ENCODE measurements at places on chromosomes 16 and 17. TPM values are rescaled to one million over a fixed set of nuclear protein-coding genes. Genes with fewer than 3 reads are reported as not detected.

The CMTM1 gene
- polyA plus RNA-seq: not detected

The ATXN2L gene
- polyA plus RNA-seq: 51.9 TPM

The AANAT gene
- 0.18 TPM for polyA plus RNA-seq

The TCAP gene
- 2.3 TPM for polyA plus RNA-seq

The ZNF597 gene
- 0.95 TPM for polyA plus RNA-seq

The ARHGAP44 gene
- 2.3 TPM for polyA plus RNA-seq

The C17orf67 gene
- 2.6 TPM for polyA plus RNA-seq

The ZNF469 gene
- polyA plus RNA-seq: 0.30 TPM

The NPIPA2 gene
- polyA plus RNA-seq: not detected

The NUP88 gene
- polyA plus RNA-seq: 71.2 TPM

The TPSB2 gene
- polyA plus RNA-seq: 58.7 TPM

The PIMREG gene
- 0.45 TPM for polyA plus RNA-seq

The CYB561 gene
- polyA plus RNA-seq: 36.8 TPM

The CX3CL1 gene
- polyA plus RNA-seq: 18.6 TPM

The ALDH3A1 gene
- 5.8 TPM for polyA plus RNA-seq

The PAFAH1B1 gene
- 85.0 TPM for polyA plus RNA-seq

The BEAN1 gene
- polyA plus RNA-seq: not detected

The MYH3 gene
- 16.2 TPM for polyA plus RNA-seq

The SLC38A7 gene
- 22.5 TPM for polyA plus RNA-seq

The G6PC1 gene
- 1.4 TPM for polyA plus RNA-seq

The PTX4 gene
- polyA plus RNA-seq: 0.04 TPM

The NUPR1 gene
- polyA plus RNA-seq: 19.5 TPM

The KRT34 gene
- polyA plus RNA-seq: not detected

The KRTAP3-2 gene
- polyA plus RNA-seq: not detected

The GUCY2D gene
- not detected for polyA plus RNA-seq

The SEPTIN1 gene
- 5.6 TPM for polyA plus RNA-seq

The SP6 gene
- polyA plus RNA-seq: 1.6 TPM

The TVP23A gene
- polyA plus RNA-seq: not detected

The HSD17B1 gene
- polyA plus RNA-seq: 2.1 TPM

All from small intestine (tissue), 16 donors.